ENCODE measurements at places on chromosomes 4 and X. TPM values are rescaled to one million over a fixed set of nuclear protein-coding genes. Genes with fewer than 3 reads are reported as not detected.

The C4orf36 gene
- total RNA-seq: not detected

The PPP4R3C gene
- total RNA-seq: not detected

The PAGE2 gene
- not detected for total RNA-seq

The GAGE12F gene
- not detected for total RNA-seq

The ADH7 gene
- not detected for total RNA-seq

The MAGEB1 gene
- not detected for total RNA-seq

The CLDN22 gene
- total RNA-seq: not detected

The AREG gene
- not detected for total RNA-seq

The TACC3 gene
- 301 TPM for total RNA-seq

The TMPRSS11E gene
- not detected for total RNA-seq

The ARHGEF9 gene
- 22.3 TPM for total RNA-seq

The OCIAD1 gene
- 93.6 TPM for total RNA-seq

The SPANXA1 gene
- total RNA-seq: not detected

The LRRC66 gene
- total RNA-seq: 0.12 TPM

The AADAT gene
- not detected for total RNA-seq

The TAF7L gene
- not detected for total RNA-seq

The GRXCR1 gene
- total RNA-seq: not detected

The SLC9B1 gene
- 2.3 TPM for total RNA-seq

The FHDC1 gene
- 0.10 TPM for total RNA-seq

The CACNA1F gene
- total RNA-seq: 0.33 TPM

The SHISA3 gene
- 0.69 TPM for total RNA-seq

All from activated CD4-positive, alpha-beta T cell treated with anti-CD3 and anti-CD28 coated beads, Interleukin-2, amount 10 ng/mL, durations not matched to agents 7 days and 5 days (primary cell).